Ovary (tissue), 10 donors: ENCODE measurements at places on chromosomes 7 and 10. TPM values are rescaled to one million over a fixed set of nuclear protein-coding genes. Genes with fewer than 3 reads are reported as not detected.

The SLC39A12 gene
- total RNA-seq = not detected

The DRGX gene
- not detected for total RNA-seq

DNA sequence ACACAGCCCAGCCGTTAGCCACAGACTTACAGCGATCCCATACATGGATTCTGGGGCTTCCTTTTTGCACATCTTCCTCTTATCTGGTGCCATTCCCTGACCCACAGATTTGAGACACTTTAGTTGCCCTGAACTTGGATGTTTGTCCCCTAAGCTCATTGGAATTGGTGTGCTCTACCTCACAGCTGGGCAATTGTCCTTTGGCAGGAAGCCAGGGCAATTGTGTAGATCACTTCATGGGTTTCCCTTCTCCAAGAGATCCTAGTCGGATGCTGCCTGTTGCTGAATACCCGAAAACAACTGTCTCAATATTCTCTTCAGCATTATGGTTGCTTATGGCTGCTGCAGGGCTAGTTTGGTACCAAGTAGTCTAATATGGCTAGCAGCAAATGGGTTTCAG lies 470.7 kb upstream of the MKI67 start:
- H3K4me1 ChIP-seq = no peaks in the 10 kb centered on the region
- H3K36me3 ChIP-seq = no peaks in the 10 kb centered on the region
- no peak for DNase-seq

DNA sequence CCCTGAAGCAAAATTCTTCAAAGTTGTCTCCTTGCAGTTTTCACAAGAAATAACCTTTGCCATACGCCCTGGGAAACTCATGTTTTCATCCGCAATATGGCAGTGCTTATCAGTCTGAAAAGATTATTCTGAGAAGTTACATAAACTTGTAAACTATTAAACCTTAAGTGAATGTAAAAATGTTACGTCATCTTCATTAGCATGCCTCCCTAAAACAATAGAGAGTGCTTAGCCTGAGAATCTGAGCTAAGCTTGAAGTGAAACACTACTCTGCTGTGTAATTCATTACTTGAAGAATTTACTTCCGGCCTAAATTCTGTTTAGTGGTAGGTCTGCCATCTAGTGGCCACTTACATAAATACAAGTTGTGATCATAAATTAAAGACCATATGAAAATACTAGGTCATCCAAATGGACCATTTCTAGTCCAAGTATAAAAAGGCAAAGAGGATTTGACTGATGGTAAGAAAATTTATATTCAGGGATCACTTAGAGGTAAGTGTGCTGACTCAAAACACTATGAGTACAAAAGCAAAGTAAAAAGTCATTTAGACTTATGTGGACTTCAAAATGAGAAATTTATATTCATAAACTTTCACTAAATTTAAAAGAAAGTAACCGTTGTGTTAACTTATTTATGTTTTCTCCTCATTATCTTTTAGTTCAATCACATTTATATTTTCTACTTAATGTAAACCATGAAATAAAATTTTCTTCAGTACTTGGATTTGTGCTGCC lies 745.1 kb upstream of the LRRTM3 start:
- no peaks in the 10 kb centered on the region for H3K4me1 ChIP-seq
- no peak overlapping the region for H3K27ac ChIP-seq
- no peak for DNase-seq
- no peak overlapping the region for H3K4me3 ChIP-seq
- H3K36me3 ChIP-seq = no peaks in the 10 kb centered on the region
- H3K27me3 ChIP-seq = no peaks in the 10 kb centered on the region

GRCh38 chr10:24452030-24452429 lies 243.1 kb downstream of the KIAA1217 start:
- H3K36me3 ChIP-seq = no peaks in the 10 kb centered on the region
- no peak for DNase-seq
- no peaks in the 10 kb centered on the region for H3K27me3 ChIP-seq

DNA sequence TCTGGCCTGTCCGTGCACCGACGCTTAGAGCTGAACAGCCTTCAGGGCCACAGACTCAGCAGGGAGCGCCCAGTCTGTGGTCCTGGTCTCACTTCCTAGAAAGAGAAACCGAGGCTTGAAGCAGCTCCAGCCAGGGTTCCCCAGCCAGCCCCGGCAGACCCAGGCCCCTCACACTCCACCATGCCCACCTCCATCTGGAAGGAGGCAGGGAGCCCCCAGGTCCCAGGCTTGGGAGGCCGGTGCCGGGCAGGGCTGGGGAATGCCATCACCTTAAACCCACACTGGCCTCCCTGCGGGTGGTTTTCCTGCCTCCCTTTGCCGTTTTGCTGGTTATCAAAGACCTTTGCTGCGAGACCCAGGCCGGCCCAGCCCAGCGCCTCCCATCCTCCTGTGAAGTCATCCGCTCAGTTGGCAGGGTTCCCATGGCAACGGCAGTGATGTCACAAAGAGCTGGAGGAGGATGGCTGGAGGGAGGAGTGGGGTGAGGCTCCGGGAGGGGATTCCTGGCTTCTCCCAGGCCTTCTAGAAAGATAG lies 24.0 kb downstream of the ELFN1 start:
- DNase-seq = peak; percentile 26
- H3K27me3 ChIP-seq = no peaks in the 10 kb centered on the region
- H3K4me1 ChIP-seq = no peaks in the 10 kb centered on the region
- no peak overlapping the region for H3K4me3 ChIP-seq
- no peak overlapping the region for H3K27ac ChIP-seq
